Stimulated activated CD8-positive, alpha-beta memory T cell treated with anti-CD3 and anti-CD28 coated beads, Interleukin-15, amount 100 ng/mL, for 48 hours (primary cell): ENCODE measurements at places on chromosomes 16 and 17.

DNA sequence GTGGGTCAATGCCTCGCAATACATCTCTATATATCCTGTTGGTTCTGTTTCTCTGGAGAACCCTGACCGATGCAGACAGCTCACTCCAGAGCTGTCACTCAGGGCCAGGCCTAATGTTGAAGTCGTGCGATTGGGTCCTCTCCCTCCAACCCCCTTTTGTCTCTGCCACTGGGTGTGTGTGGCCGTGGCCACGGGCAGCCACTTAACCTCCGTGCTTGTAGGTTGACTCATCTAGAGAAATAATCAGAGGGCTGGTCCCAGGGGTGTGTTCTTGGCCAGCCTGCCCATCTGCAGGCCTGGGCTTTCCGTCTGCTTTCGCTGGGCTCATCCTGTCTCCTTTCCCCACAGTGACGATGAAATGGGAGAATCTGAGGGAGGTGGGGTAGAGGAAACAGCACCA, 7.4 kb downstream of the ADAD2 start:
- DNase-seq, result no peak

GRCh38 chr17:62998665-62999393, 32.8 kb downstream of the TANC2 start:
- DNase-seq, result no peak

GRCh38 chr17:67025216-67025792, 19.1 kb upstream of the CACNG1 start:
- DNase-seq, result no peak

DNA sequence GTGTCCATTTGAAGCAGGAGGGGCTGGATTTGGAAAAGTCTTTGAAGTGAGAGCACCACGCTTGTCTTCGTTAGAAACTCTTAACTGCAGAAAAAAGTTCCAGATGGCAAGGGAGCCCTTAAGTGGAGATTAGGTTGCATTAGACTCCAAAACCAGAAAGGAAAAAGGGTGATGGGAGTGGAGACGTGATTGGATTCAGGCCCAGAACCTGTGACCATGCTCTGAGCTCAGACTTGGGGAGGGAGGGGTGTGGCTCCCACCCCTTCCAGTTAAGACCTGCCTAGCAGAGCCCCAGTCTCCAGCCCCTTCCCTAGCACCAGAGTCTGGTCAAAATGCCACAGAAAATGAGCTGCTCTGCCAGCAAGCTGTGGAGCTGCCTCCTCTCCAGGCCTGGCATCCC, 6.4 kb upstream of the LGALS9 start:
- DNase-seq, result no peak

DNA sequence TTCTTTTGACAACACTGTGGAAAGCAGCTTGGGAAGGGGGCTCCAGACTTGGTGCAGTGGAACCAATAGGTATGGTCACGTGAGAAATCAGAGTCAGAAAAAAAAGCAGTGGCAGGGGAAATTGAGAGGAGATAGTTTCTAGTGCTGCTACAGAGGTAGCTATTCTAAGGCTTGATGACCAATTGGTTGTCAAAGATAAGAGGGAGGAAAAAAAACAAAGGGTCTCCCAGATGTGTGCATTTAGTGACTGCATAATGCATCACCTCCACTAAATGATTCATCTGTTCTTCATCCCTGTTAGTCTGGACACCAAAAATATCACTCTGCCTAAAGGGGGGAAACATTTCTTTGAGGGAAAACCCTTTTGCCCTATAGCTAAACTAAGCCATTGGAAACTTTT, 56.5 kb downstream of the PIGL start:
- DNase-seq, result no peak

DNA sequence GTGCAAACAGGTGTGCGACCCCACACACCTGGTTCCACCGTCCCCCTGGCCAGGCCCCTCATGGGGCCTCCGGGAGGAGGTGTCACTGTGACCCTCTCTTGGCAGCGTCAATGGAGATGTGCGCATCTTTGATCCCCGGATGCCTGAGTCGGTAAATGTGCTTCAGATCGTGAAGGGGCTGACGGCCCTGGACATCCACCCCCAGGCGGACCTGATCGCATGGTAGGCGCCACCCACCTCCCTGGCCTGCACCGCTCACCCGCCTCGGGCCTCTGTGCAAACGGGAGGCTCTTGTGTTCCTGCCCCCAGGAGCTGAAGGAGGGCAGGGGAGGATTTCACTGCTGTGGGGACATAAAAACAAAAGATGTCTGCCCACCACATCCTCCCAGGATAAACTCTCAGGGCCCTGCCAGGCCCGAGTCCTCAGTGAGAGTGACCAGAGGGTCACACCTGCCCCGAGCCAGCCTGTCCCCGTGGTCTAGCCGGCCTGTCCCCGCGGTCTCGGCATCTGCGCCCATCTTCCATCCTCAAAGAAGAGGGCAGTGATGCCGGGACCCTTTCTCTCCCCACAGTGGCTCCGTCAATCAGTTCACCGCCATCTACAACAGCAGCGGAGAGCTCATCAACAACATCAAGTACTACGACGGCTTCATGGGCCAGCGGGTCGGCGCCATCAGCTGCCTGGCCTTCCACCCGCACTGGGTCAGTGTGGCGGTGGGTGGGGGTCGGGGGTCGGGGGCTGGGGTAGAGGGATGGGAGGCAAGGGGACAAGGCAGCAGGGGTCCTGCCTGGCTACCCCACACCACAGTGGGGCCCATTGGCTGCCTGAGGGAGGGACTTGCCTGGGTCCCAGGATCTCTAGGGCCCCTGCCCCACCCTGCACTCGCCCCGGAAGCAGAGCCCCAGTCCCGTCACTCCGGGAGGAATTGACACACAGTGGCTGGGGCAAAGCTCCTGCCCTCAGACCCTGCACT, 29.0 kb upstream of the CHMP6 start:
- DNase-seq, result no peak

- no peak for DNase-seq
Measured at GRCh38 chr17:17811381-17812210, 25.2 kb downstream of the SREBF1 start.

DNA sequence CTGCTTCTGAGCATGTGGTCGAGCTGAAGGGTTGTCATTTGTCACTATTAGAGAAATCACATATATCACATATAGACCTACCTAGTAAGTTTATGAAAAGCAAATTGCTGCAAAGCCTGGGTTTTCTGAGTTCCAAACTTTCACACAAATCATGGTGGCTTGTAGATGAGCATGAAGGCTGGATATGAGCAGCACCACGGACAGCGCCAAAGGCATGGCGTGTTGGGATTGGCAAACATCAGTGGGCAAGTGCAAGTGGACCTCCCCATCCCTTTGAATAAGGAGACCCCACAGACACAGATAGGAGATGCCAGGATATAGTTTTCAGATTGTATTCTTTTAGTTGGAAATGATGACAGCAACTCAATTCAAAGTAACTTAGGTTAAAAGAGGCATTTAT, 77.6 kb upstream of the CACNG3 start:
- no peak for DNase-seq

DNA sequence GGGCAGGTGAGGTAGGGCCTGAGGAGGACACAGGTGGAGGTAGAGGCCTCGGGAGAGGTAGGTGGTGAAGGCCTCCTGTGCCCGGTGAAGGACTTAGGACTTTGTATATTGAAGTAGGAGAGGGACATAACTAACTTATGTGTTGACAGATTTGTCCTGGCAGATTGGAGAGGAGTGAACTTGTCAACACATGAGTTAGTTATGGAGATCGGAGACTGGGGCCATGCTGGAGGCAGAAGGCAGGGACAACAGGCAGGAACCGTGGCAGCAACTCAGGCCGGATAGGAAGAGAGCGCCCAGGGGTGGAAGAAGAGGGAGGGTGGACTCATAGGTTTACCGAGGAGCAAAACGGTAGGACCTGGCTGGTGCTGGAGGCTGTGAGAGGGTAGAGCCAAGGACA, 18.4 kb downstream of the GLP2R start:
- no peak for DNase-seq

GRCh38 chr17:77440560-77440981, 299.8 kb downstream of the SEC14L1 start:
- no peak for DNase-seq

DNA sequence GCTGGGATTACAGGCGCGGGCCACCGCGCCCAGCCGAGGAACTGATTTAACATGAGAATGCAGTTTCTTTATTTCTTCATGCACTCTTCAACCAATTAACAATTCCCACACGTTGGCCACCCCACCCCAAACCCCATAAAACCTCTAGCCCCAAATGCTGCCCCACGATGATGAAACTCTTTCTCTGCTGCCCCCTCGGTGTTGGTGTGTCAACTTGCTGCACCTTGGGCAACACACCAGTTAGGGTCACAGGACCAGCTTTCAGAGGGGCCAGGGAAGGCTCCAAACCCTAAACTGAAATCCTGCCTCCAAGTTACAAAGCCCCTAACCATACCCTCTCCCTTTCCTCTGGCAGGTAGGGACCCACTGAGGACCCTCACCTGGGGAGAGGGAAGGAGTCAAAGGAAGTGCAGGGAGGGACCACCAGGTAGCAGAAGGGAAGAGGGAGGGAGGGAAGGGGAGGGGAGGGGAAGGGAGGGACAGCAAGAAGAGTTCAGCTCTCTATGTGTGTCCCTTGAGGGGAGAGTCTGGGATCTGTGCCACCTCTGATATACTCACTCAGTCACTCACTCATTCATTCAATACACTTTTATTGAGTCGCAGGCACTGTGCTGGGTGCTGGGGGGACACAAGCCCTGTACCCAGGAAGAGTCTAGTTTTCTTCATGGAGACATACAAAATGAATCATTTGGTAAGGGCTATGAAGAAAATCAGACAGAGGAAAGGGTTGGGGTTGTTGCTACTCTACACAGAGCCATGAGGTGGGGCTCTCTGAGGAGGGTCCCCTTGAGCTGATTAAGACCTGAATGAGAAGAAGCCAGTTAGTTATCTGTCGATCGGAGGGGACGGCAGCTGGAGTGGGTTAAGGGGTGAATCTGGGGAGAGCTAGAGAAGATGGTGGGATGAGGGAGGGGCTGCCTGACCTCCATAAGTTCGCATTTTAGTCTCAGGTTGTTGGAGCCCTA, 3.9 kb downstream of the PLXDC1 start:
- no peak for DNase-seq

DNA sequence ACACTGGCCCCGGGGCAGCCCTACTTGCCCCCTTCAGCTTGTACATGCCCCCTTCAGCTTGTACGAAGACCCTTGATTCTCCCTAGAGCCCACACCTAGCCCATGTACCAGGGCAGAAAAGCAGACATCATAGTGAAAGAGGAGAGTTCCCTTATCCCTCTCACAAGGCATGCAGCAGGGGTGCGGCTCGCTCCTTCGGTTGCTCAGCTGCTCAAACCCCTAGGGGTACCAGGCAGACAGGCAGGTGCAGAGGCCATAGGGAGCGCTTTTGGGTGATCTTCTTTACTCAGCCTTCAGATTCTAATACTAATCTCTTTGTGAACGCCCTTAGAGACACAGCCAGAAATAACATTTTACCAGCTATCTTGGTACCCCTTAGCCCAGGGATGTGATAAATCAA, 286.3 kb downstream of the NPIPA8 start:
- DNase-seq, result no peak

DNA sequence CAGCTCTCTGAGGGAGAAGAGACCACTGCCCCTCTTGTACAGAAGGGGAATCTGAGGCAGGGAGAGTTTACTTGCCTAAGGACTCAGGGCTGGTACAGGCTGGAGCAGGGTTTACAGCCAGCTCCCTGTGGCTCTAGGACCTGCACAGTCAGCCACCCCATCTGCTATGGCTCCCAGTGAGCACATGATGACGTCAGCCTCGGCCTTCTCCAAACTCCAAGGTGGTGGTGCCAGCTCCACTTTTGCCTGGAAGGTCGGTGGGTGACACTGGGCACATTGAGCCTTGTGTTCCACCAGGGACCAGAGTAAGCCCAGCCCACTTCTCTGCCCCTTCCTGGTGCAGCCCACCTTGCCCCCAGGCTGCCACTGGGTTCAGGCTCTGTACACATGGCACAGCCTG, 202.2 kb downstream of the ENGASE start:
- DNase-seq, result no peak

DNA sequence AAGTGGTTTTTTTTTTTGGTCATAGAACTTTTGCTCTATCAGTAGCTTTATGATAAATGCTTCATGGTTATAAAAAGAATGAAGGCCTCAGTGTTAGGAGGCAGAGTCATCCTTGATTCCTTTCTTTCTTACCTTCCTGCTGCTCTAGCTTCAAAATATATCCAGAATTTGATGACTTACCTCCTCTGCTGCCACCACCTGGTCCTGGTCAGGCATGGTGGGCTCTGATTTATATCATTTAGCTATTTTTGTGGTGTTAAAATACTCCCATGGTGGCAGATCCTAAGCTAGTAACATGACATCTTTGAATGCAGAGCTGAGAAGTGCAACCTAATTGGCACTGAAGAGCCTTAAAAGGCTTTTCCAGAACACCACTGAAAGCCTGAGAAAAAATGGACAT, 508.8 kb upstream of the CDH8 start:
- no peak for DNase-seq

GRCh38 chr17:80970044-80970761, 21.4 kb upstream of the CHMP6 start:
- no peak for DNase-seq

- no peak for DNase-seq
Measured at GRCh38 chr17:17730250-17730935, 49.1 kb downstream of the RAI1 start.

DNA sequence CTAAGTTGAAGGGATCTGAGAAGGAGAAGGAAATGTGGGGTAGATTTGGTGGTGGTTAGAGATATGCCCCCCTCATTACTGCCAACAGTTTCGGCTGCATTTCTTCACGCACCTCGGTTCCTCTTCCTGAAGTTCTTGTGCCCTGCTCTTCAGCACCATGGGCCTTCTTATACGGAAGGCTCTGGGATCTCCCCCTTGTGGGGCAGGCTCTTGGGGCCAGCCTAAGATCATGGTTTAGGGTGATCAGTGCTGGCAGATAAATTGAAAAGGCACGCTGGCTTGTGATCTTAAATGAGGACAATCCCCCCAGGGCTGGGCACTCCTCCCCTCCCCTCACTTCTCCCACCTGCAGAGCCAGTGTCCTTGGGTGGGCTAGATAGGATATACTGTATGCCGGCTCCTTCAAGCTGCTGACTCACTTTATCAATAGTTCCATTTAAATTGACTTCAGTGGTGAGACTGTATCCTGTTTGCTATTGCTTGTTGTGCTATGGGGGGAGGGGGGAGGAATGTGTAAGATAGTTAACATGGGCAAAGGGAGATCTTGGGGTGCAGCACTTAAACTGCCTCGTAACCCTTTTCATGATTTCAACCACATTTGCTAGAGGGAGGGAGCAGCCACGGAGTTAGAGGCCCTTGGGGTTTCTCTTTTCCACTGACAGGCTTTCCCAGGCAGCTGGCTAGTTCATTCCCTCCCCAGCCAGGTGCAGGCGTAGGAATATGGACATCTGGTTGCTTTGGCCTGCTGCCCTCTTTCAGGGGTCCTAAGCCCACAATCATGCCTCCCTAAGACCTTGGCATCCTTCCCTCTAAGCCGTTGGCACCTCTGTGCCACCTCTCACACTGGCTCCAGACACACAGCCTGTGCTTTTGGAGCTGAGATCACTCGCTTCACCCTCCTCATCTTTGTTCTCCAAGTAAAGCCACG, 28.3 kb downstream of the STH start:
- no peak for DNase-seq

GRCh38 chr16:71923941-71924690, 28.8 kb downstream of the IST1 start:
- DNase-seq, result no peak

GRCh38 chr16:84209989-84210388, 19.0 kb downstream of the ADAD2 start:
- DNase-seq, result no peak

GRCh38 chr17:72733619-72734282, 358.7 kb downstream of the SLC39A11 start:
- DNase-seq, result no peak

- DNase-seq, result no peak
Measured at GRCh38 chr16:73390491-73390890, 342.6 kb upstream of the ZFHX3 start.

GRCh38 chr17:78759203-78759968, 22.7 kb downstream of the CYTH1 start:
- DNase-seq, result no peak

- no peak for DNase-seq
Measured at GRCh38 chr16:65537336-65537735, 415.5 kb upstream of the CDH11 start.
